ENCODE measurements at places on chromosomes 1 and 21.

DNA sequence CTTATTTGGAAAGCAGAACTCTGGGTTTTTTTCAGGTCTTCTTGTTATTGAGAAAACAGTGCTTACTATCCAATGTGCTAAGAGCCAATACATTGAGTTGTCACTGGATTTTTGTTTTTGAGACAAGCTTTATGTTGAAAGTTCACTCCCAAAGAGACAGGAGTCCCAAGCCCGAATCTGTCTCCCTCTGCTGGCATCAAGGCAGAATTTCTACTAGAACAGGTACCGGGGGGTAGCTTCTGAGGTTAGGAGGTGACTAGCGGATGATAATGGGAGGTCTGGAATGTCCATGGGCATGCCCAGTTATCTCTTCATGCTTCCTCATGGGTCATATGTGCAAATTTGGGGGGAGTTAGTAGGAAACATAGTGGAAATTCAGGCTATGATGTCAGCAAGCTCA lies 25.1 kb downstream of the ZNF124 start:
- no peak for DNase-seq

GRCh38 chr1:158101927-158102326 lies 78.8 kb upstream of the CD1D start:
- no peak for DNase-seq

DNA sequence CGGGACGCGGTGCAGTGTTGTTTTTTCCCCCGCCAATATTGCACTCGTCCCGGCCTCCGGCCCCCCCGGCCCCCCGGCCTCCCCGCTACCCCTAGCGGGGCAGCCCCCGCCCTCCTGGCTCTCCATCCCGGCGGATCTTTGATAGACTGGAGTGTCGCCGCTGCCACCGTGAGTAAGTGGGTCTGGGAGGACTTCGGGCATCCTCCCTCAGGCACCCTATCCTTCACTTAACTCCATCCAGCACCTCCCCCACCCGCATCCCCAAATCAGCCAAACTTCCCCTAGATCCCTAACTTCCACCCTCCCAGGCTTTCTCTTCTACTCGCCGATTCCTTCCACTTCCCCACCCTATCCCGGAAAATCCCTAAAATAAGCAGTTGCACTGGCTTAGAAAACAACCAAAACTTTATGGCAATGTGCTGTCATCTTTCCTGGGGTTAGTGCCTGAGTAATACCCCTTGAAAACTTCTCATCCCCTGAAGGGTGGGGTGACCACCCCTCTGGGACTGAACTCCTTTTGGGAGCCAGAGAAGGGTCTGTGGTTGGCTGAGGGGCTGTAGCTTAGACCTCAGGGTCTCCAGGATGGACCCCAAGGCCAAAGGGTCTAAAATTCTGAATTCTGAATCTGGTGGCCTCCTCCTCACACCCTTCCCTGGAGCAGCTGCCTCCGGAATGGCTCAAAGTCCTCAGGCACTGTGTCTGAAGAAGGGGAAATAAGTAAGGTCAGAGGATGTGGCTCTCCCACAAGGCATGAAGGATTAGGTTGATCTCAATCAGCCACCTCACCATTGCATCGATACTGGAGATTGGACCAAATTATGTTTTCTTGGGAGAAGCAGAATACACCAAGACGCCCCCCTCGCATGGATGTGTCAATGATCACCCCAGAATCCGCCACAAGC lies 12.2 kb downstream of the THBS3 start:
- DNase-seq = no peak

GRCh38 chr1:37878071-37878470 lies 18.7 kb upstream of the MTF1 start:
- DNase-seq = no peak

GRCh38 chr1:1969505-1969900 lies 34.1 kb downstream of the CFAP74 start:
- no peak for DNase-seq

- DNase-seq = no peak
Measured at GRCh38 chr1:69201716-69202115, 366.0 kb upstream of the LRRC7 start.

DNA sequence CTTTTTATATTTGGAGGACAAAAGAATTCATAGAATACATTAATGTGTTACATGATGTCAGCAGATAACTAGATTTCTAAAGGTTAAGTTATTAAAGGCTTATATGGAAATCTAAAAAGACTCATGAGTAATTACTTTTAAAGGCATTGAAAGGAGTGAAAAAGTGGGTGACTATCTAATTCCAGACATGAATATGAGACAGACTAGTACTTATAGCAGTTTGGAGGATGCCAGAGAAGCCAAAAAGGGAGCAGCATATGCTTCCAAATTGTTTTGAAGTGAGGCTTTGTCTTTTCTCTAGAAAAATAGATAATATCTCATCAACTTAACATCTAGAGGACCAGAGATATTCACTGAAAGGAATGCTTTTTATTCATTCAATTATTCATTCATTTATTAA lies 275.5 kb upstream of the CACYBP start:
- no peak for DNase-seq

DNA sequence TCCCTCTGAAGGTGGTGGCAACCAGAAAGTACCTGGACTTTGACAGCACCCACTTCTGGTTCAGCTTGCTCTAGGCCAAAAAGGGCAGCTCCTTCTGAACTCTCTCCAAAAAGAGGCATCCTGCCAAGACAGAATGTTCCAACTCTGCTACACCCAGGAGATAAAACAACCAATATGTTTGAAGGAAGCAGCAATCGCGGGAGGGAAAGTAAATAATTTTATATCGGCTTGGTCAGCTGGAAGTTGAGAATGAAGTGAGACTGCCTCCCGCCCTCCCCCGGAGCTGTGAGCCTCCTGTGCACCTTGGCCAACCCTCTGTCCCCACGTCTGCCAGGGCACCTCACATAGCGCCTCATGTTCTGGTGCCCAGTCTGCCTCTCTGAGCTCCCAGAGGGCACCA lies 130.3 kb upstream of the ATP1A1 start:
- DNase-seq = no peak

GRCh38 chr1:242139442-242139841 lies 140.5 kb upstream of the MAP1LC3C start:
- no peak for DNase-seq

DNA sequence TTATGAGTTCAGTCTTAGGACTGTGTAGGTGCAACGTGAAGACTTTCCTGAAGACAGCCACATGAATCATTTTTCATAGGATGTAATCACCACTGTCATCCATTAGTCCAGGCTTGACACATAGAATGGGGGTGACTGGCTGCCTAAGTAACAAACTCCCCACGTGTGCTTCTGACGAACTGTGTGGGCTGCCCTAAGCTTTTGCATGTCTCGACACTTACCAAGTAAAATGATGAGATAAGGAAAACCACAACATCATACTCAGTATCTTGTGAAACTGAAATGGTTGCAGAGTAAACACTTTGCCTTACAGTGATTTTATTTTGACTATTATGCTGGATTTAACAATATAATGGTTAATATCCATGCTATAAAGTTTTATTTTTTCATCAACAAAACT lies 19.5 kb downstream of the ERG start:
- no peak for DNase-seq

- no peak for DNase-seq
Measured at GRCh38 chr1:233135833-233136232, 159.7 kb downstream of the PCNX2 start.

DNA sequence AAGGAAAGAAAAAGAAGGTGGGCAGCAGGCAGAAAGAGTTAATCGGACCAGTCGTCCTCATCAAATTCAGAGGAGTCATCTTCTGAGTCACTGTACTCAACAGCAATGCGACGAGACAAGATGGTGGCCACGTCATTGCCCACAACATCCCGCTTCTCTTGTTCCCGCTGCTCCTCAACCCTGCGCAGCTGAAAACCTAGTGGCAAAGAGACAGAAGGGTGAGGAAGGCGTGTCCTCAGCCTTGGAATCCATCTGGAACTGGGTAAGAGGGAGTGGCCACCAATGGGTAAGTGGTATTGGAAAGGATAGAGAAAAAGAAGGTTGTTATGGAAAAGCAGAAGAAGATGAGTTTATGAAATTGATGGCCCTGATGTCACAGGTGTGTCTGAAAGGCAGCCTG lies 15.7 kb downstream of the GPR3 start:
- DNase-seq = no peak

GRCh38 chr21:39726133-39726532 lies 18.9 kb upstream of the IGSF5 start:
- DNase-seq = no peak

DNA sequence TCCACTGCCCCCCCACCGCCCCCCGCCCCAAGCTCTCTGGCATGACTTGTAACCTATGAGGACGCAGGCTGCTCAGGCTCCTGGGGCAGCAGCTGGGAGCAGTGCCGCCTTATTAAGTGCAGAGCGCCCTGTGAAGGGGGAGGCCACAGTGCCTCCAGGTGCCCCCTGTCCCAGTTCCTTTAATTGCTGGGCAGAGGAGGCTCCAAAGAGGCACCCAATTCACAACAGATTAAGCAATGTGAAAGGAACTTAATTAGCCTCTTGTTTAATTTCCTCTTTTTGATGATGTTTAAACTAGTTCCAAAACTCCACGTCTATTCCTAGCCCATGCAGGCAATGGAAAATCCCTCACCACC lies 3.0 kb downstream of the RXFP4 start:
- DNase-seq = no peak

- DNase-seq = no peak
Measured at GRCh38 chr1:200780545-200781369, 42.1 kb downstream of the CAMSAP2 start.

DNA sequence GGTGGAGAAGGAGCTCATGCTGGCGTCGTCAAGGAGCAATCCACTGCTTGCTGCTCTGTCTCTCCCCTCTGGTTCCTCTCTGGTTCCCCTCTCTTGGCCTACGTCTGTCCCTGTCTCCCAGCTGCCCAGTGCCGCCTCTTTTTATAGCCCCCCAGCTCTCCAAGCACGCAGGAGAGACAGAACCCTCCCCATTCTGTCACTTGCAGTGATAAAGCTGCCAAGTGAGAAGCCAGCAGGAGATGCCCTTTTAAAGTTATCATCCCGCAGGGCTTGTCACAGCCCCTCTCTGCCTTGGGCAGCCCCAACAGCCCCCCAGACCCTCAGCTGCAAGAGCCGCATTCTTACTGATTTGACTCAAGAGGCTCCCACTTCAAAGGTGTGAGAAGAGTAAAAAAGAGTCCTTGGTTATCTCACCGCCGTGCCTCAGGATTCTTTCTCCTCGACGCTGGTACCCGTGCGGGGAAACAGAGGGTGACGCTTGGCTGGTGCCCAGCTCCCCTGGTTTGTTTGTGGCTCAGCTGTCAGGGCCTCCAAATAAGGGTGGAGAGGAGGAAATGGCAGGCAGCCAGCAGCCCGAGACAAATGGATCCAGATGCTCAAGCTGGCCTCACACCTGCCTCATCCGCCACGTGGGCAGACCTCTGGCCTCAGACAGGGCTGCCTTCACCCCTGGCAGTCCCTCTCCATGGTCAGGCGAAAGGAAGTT lies at the start of gene NPPA:
TSS of gene NPPA (minus strand) at position 117 of the 706 bp plus-strand sequence. CDS start at position 18, 99 bp downstream.
- DNase-seq = no peak

- DNase-seq = no peak
Measured at GRCh38 chr1:8858888-8859706, 19.4 kb downstream of the ENO1 start.

All from stimulated activated CD4-positive, alpha-beta T cell treated with anti-CD3 and anti-CD28 coated beads, Interleukin-15, amount 100 ng/mL, for 1 hour (primary cell).